ENCODE measurements at places on chromosomes 12 and 14. TPM values are rescaled to one million over a fixed set of nuclear protein-coding genes. Genes with fewer than 3 reads are reported as not detected.

Gene TBC1D30
- total RNA-seq: 1.4 TPM

DNA sequence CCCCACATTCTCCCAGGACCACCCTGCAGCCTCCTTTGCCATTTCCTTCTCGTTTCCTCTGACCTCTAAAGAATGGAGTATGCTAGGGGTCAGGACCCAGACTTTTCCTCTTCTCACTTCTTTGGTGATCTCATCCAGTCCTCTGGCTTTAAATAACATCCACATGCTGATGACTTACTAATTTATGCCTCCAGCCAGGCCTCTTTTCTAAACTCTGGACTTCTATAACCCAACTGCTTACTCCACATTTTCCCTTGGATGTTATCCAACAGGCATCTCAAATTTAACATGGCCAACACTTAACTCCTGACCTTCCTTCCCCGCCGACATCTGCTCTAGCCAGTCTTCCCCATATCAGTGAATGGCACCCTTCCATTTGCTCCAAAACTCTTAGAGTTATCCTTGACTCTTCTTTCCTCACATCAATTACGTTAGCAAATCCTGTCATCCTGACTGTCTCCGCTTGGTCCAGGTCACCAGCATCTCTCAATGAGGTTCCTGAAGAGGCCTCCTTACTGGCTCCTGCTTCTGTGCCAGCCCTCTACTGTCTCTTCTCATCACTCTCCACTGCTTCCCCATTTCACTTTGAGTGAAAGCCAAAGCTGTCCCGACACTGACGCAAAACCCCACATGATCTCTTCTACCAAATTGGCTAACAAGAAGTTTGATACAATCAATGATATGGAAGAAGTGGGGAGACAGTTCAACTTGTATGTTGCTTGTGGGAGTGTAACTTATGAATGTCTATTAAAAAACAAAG is 42.7 kb downstream of the TMBIM6 start:
- peak; percentile 58 for ATAC-seq

DNA sequence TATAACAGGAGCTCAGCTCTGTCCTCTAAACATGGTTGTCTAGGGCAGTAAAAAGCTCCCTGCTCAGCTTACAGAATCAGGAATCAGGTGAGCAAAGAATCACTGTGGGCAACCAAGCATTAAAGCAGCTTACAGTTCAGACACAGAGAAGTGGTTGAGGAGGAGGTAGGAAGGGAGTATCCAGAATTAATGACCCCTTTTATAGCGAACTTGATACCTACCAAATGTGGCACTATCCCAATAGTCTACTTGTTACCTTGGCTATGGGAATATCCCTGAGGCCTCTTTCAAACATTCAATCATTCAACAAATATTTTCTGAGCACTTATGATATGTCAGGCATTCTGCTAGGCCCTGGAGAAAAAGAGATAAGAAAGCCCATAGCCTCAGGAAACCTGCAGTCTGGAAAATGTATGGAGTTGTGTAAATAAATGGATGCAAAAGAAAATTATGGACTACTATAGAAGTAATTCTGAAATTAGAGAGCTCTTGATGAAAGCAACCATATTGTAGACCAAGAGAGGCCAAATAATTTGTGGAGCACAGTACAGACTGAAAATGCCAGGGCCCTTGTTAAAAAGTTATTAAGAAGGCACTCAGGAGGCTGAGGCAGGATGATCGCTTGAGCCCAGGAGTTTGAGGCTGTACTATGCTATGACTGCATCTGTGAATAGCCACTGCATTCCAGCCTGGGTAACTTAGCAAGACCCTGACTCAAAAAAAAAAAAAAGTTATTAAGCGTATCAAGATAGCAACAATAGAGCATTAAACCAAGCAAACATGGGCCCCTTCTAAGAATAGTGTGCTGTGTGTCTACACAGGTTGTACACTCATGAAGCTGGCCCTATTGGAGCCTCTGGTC is 134.0 kb upstream of the CPSF6 start:
- no peak for ATAC-seq

GRCh38 chr14:33618361-33619105 is 332.3 kb downstream of the EGLN3 start:
- no peak for ATAC-seq

DNA sequence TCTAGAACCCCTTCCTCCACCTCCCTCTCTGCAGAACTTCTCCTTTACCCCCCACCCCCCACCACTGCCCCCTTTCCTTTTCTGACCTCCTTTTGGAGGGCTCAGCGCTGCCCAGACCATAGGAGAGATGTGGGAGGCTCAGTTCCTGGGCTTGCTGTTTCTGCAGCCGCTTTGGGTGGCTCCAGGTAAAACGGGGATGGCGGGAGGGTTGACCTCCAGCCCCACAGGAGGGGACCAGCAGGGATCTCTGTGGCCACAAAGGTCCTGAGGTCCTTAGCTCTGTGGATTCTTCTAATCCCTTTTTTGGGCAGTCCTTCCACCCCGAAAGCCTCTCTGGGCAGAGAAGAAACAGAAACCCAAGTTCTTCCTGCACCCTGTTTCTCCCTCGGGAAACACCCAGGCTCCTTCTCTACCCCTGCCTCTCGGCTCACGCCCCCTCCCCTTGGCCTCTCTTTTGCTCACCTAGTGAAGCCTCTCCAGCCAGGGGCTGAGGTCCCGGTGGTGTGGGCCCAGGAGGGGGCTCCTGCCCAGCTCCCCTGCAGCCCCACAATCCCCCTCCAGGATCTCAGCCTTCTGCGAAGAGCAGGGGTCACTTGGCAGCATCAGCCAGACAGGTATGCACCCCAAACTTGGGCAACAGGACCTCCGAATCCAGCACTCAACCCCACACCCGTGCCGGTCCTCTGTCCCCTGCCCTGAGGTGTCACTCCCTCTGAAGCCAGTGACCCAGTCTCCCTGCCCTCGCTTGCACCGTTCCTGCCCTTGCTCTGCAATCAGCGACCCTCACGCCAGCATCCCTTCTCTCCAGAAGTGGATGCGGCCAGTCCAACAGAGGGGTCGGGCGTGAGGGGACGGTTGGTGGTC is 638 bp downstream of the LAG3 start:
- no peak for ATAC-seq

DNA sequence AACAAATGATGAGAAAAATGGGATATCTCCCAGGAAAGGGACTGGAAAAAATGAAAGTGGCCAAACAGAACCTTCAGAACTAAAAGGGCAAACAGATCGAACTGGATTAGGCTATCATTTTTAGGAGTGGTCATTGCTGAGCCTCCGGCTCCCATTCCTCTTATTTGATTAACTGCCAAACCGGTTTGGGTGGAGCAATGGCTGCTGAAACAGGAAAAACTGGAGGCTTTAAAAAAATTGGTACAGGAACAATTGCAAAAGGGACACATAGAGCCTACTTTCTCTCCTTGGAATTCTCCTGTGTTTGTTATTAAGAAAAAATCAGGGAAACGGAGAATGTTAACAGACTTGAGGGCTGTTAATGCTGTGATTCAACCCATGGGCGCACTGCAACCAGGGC is 49.7 kb downstream of the TNFAIP2 start:
- no peak for ATAC-seq

- ATAC-seq: no peak
Measured at GRCh38 chr14:92944976-92945375, 22.0 kb downstream of the CHGA start.

GRCh38 chr14:94450722-94451090 is 1.9 kb downstream of the SERPINA11 start:
- no peak for ATAC-seq

GRCh38 chr12:11787933-11788849 is 138.7 kb downstream of the ETV6 start:
- ATAC-seq: no peak

Gene SYT10
- 1.9 TPM for total RNA-seq

Gene NTS
- 0.40 TPM for total RNA-seq

Gene CCDC175
- not detected for total RNA-seq

DNA sequence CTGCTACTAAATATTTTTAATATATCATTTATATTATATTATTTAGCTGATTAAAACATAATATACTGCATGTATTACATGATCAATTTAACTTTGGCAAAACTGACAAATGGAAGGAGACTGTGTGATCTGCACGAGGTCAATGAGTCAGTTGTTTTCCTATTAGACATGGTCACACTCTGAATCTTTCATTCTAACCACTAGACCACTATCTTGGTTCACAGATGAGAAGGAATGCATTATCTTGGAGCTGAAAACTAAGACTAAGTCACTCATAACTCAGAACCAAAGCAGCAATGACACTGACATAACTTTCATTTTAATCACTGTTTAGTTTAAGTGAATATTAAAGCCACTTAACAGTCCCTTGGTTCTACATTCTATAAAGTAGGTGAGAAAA is 37.4 kb downstream of the GNPTAB start:
- no peak for ATAC-seq

DNA sequence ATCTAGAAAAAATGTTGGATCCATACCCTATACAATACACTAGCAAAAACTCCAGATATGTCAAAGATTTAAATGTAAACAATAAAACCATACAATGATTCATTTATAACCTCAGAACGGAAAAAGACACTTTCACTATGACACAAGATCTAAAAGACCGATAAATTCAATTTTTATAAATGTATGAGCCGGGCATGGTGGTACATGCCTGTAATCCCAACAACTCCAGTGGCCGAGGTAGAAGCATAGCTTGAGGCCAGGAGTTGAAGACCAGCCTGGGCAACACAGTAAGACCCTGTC is 2.5 kb upstream of the SOS2 start:
- no peak for ATAC-seq

DNA sequence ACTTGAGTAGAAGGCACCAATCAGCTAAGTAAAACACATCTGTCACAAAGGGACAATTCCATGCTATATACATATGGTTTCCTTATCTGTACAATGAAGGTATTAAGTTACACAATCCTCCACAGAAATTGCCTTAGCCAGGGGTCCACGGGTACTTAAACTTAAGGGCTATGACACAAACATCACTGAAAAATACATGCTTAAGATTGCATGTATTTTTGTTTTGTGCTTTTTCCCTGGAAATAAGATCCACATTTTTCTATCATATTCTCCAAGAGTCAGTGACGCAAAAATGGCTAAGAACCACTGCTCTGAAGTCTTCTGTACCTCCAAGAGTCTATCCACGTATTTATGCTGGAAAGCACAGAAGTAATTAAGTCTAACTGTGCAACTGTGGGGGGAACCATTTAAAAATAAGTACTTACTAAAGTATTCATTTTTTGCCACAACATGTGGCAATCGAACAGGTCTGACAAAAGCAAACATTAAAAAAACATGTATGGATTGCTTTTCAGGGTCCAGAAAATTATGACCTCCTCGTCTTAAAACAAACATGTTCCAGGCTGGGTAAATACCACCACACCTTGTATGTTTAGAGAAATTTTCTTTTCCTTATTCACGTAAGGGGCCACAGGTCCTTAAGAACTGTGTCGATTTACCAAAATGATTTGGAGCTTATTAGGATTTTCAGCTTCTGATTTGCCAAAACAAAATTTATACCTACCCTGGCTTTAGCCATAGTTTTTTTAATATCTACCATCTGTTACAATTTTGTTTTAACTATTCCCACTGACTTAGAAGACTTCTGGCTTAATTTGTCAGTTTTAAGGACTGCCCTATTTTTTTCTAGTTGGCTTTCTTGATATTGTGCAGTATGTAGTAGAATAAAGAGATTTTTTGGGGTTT is 2.8 kb downstream of the SLC38A2 start:
- ATAC-seq: no peak

GRCh38 chr12:124423761-124424515 is 129.0 kb downstream of the RFLNA start:
- no peak for ATAC-seq

DNA sequence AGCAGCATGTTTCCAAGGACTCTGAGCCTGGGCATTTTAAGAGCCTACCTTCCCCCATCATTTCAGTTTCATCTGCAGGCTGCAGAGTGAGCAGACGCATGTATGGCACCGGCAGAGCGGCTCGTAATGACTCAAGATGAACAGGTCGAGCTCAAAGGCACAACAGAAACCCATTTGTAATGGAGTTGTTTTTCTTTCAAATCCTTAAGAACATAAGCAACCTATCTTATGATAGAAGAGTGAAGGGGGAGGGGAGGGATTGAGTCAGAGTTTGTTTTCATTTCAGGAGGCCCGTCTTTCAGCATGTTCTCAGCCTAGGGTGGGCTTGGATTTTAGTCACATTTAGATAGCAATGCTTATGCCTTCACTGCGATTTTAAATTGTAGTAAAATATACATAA is 54.9 kb upstream of the CISTR start:
- no peak for ATAC-seq

Gene ARPC3
- total RNA-seq: 302 TPM

Gene ADAM21
- 0.13 TPM for total RNA-seq

- ATAC-seq: no peak
Measured at GRCh38 chr14:68666236-68666635, 126.6 kb downstream of the ZFP36L1 start.

DNA sequence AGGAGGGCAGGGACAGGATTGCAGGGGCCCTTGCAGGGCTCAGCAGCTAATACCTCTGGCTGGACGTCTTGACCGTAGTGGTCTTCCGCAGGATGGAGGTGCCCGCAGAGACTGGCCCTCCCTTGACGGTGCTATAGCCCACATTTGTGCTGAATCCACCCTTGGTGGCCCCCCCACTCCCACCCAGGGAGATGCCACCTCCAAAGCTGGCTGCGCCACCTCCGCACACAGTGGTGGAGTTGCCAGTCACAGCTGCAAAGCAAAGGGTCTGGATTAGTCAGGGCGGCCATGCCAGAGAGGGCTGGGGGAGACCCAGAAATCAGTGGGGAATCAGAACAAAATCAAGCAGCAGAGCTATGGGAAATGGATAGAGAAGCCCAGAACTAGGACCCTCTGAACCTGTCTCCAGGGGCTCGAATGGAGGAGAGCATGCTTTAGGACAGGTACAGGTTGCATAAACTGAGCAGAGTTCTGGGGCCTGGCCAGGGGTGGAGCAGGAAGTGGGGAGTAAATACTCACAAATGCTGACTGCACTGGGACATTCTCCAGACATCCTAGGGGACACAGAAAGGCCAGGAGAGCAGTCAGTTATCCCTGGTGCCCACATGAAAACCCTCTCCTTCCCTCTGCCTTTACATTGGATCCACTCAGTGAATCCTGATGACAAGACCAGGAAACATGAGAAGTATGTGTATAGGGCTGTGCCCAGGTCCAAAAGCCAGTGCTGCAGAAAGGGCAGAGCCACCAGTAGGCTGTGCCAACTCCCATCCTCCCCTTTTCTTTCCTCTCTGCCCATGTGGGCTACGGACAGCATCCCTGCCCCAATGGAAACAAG is 8.1 kb upstream of the KRT4 start:
- ATAC-seq: no peak

- no peak for ATAC-seq
Measured at GRCh38 chr14:53783256-53783655, 173.4 kb downstream of the BMP4 start.
